Caki2 (cell line): ENCODE measurements at places on chromosomes 3 and 15.

DNA sequence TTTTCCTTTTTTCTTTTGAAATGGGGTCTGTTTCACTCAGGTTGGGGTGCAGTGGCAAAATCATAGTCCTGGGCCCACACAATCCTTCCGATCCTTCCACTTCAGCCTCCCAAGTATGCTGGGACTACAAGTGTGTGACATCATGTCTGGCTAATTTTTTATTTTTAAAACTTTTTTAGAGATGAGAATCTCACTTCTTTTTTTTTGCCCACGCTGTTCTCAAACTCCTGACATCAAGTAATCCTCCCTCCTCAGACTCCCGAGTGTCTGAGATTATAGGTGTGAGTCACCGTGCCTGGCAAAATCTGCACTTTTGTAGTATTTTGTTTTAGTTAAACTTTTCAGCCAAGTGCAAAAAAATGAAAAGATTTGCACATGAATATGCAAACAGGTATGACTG is 171.0 kb downstream of the FNDC3B start:
- no peak for DNase-seq

DNA sequence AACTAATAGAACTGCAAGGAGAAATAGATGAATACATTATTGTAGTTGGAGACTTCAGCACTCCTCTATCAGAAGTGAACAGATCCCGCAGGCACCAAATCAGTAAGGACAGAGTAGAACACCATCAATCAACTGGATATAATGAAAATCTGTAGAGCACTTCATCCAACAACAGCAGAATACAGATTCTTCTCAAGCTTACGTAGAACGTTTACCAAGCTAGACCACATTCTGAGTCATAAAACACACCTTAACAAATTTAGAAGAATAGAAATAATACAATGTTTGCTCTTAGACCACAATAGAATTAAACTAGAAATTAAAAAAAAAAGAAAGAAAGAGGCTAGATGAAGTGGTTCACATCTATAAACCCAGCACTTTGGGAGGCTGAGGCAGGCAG is 70.7 kb upstream of the NEDD4 start:
- no peak for DNase-seq

DNA sequence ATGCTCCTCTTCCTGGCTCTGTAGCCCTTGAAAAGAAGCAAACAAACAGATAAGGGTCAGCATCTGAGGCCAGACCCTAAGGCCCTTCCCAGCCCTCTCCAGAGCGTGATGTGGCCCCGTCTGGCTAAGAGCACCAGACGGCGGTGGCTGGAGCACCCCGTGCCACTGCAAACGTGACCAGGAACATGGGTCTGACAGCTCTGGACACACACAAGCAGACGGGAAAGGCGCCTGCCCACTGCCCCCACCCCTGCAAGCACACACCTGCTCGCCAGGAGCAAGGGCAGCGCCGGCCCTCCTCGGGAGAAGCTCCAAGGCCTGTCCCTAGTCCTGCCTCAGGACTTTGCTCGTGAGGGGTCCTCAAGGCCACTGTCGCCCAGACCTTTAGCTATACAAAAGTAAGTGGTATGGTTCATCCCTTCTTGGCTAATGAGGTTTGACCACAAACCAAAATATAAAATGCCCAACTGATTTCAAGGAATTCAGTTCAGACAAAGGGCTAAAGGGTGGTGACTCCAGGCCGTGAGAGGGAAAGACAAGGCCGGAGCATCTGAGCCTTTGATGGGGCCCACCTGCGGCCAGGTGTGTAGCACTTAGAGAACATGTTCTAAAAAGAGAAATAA is 90.4 kb downstream of the XXYLT1 start:
- DNase-seq, result peak; percentile 32

DNA sequence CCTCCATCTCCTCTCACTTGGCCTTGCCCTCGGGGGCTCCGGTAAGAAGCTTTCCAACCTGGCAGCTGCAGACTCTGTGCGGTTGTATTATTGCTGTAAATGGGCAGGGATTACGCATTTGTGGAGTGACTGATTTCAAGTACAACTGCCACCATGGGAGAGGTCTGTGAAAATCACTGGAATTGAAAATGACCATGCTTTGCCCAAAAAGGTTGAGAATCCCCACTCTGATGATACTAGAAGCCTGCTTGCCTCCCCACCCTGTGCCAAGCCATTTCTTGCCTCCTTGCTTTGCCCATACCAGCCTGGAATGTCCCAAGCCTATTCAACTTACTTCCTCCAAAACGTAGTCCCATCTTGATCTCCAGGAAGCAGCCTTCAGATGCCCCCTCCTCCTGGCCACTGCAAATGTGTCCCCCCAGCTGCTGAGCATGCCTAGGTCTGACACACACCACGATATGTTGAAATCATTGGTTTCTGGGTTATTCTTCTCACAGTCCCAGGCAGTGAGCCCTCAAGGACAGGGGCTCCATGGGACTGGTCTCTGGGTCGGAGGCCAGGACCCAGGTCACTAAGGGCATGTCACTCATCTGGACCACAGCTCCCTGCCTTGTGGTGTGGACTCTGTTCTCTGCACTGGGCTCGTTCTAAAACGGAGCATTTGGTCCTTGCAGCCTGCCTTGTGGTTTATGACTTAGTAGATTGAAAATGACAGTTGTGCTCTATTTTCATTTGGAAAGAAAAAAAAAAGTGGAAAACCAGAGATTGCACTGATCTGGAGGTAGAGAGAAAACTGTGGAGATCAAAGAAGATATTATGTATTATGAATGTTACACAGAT is 42.9 kb downstream of the SMAD3 start:
- peak; percentile 28 for DNase-seq

- peak; percentile 58 for DNase-seq
Observed at GRCh38 chr3:124520970-124521369, 209.3 kb upstream of the UMPS start.

GRCh38 chr15:92112180-92112579 is 258.7 kb downstream of the SLCO3A1 start:
- no peak for DNase-seq

- DNase-seq, result no peak
Observed at GRCh38 chr3:101900736-101901135, 51.4 kb downstream of the NFKBIZ start.

GRCh38 chr15:40928821-40929659 is at the start of gene DLL4:
Gene DLL4, plus strand, starts transcription at chr15:40929340. Its CDS starts 329 bp downstream, at chr15:40929669.
- peak; percentile 82 for DNase-seq

- peak; percentile 52 for DNase-seq
Observed at GRCh38 chr3:59321881-59322540, 272.2 kb upstream of the CFAP20DC start.

GRCh38 chr15:101180620-101181307 is 71.1 kb downstream of the CHSY1 start:
- no peak for DNase-seq

GRCh38 chr3:71559578-71560162 is 23.9 kb downstream of the FOXP1 start:
- DNase-seq, result no peak

DNA sequence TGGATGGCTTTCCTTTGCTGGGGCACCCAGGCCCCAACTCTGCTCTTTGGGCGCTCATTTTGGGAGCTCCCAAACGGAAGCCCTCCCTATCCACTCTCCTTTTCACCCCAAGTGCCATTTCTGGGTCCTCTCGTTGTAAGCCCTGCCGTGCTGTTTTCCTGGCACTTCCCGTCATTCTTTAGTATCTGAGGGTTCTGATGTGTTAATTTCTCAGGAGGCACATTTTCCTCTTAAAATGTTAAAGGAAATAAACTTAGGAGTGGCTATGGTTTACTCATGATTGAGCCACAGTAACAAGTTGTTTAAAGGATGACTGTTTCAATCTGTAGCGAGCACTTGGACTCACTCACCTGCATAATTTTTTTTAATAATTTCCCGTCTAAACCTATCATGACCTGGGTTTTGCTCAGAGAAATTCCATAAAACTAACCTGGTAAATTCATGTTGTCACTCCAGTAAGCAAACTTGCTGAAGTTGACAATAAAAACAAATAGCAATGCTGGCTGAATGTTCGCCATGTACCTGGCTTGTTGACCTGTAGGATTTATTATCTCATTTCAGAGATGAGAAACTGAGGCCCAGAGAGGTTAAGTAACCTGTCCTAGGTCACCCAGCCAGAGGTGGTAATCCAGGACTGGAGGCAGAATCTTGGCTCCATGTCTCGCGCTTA is 10.6 kb downstream of the ALDH1A3 start:
- DNase-seq, result no peak

- no peak for DNase-seq
Observed at GRCh38 chr3:67215690-67216089, 217.6 kb downstream of the KBTBD8 start.

DNA sequence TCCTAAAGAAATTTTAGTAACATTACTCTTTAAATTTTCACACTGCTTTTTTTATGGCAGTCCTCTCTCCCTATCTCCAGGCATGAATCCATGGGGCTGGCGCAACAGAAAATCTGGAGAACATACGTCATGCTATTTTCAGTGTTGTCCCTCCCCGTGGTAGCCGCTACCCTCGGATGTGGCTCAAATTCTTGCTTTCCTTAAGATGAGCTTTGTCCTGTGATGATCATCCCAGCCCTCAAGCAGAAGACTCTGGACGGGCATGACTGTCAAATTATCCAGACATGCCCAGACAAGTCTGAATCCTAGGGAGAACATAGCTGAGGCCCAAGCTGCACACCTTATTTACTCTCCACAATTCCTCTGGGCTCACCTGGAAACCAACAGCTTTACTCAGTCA is 49.1 kb downstream of the FMN1 start:
- DNase-seq, result no peak

DNA sequence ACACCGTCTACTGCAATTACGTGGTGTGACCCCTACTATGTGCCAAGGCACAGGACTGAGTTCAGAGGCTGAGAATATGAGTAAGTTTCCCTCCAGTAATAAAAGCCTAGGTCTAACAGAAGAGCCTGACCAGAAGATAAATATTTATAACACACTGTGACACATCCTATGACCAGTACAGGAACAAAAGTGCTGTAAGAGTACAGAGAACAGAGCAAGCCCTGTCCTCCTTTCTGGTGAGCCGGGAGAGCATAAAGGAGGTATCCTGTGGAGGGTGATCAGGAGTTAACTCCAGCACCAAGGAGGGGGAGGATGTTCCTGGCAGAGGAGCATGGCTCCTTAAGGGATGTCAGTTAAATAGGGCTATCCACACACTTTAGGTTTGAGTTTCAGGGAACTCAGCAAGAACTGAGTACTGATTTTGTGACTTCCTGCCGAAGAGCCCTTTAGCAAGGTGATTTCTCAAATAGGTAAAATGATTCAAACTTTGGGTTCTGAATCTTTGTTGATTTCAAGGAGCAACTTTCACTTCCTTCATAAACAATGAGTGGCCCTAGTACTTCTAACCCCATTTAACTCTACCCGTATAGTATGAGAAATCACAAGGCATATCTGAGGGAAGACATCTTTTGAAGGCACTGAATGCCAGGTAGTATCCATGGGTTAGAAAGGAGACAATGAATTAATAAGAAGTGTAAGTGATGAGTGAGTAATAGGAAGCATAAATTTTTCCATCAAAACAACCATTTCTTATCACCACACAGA is 198.0 kb downstream of the THRB start:
- no peak for DNase-seq

- DNase-seq, result no peak
Observed at GRCh38 chr3:127709320-127710060, 36.7 kb downstream of the ABTB1 start.

DNA sequence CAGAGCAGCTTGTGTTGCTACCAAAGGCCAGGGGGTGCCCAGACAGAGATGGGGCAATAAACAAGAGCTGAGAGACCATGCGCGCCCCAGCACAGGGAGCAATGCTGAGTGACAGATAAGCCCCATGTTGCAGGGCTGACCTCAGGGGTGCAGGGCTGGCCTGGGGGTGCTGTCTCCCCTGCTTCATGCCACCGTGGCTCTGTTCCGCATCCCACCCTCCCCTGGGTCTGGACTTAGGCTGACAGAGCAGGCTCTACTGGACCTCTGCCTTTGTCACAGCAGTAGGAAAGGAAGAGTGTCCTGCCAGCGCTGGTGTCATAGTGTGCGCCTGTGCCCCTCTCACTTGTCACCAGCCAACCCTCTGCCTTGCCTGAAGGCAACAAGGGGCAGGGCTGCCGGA is 67.4 kb upstream of the IQSEC1 start:
- no peak for DNase-seq

- DNase-seq, result no peak
Observed at GRCh38 chr3:78985981-78986380, 781.8 kb downstream of the ROBO1 start.

DNA sequence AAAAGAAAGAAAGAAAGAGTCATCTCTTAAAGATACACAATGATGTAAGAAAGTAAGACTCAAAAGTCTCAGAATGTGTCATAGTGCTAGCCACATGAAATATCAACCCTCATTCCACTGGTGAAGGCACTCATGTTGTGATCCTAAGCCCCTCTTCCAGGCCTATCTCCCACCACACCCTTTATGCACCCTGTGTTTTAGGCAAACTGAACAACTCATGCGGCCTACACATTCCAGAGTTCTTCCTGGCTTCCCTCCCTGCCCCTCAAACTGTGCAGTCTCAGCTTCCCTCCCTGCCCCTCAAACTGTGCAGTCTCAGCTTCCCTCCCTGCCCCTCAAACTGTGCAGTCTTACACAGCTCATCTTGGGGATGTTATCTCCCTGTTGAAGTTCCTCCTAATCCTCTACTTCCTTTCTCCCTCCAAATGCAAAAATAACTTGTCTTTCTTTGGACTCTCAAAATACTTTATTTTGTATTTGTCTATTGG is 69.0 kb upstream of the FNDC3B start:
- no peak for DNase-seq

DNA sequence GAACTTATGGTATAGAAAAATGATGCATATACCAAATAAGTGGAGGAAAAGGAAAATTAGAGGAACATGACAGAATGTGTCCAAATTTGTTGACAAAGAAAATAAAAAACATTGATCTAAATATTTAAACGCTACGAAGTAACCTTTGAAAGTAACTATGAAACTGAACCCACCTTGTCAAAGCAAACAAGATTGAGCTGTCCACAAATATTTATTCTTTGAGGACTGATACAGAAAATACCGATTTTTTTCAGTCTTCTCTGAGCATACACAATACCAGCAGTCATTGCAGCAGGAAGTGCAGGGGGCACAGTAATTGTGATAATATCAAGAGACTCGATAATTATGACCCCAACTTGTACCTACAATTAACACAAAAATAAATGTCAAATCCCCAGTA is 40.0 kb downstream of the ATP13A3 start:
- no peak for DNase-seq

DNA sequence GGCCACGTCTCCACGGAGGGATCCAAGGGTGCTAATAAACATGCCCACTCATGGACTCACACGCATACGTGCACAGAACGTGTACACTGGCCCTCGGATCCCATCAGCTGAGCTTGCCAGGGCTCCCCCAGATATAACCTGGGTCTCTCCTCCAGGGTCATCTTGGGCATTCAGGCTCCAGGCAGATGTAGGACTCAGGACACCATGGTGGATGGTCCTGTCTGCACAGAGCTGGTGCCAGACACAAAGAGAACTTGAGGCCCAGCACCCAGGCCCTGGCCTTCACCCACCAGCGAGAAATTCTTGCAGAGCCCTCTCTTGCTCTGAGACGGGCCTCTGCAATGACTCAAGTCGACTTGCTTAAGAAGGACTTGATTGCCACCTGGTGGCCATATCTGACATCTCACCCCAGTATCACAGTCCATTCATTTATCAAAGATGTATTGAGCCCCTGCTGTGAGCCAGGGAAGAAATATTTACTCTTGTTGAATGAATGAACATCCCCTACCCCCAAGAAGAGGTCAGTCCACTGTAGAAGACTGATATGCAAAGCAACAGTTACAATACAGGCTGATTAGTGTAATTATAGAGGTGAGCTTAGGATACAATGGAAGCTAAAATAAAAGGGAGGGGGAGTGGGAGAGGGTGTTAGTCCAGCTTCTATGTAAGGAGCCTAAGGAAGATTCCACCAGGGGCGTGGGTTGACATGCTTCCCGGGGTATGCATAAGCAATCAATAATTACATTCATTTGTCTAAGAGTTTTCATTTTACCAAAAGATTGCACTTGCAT is 34.2 kb upstream of the VPS8 start:
- peak; percentile 65 for DNase-seq

GRCh38 chr3:49930922-49931321 is 1.3 kb upstream of the MON1A start:
- peak; percentile 70 for DNase-seq
